ENCODE measurements at places on chromosomes 2 and 18.

GRCh38 chr2:233407771-233408181 is 53.5 kb downstream of the DGKD start:
- DNase-seq, result no peak

DNA sequence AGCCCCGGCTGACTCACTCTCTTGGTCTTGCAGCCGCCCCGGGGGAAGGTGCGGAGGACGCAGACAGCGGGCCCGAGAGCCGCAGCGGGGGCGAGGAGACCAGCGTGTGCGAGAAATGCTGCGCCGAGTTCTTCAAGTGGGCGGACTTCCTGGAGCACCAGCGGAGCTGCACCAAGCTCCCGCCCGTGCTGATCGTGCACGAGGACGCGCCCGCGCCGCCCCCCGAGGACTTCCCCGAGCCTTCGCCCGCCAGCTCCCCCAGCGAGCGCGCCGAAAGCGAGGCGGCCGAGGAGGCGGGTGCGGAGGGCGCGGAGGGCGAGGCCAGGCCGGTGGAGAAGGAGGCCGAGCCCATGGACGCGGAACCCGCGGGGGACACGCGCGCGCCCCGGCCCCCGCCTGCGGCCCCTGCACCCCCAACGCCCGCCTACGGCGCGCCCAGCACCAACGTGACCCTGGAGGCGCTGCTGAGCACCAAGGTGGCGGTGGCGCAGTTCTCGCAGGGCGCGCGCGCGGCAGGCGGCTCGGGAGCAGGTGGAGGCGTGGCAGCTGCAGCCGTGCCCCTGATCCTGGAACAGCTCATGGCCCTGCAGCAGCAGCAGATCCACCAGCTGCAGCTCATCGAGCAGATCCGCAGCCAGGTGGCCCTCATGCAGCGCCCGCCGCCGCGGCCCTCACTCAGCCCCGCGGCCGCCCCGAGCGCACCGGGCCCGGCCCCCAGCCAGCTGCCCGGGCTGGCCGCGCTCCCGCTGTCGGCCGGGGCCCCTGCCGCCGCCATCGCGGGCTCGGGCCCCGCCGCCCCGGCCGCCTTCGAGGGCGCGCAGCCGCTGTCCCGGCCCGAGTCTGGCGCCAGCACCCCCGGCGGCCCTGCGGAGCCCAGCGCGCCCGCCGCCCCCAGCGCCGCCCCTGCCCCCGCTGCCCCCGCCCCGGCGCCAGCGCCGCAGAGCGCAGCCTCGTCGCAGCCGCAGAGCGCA is 12.7 kb downstream of the SALL3 start:
- no peak for DNase-seq

DNA sequence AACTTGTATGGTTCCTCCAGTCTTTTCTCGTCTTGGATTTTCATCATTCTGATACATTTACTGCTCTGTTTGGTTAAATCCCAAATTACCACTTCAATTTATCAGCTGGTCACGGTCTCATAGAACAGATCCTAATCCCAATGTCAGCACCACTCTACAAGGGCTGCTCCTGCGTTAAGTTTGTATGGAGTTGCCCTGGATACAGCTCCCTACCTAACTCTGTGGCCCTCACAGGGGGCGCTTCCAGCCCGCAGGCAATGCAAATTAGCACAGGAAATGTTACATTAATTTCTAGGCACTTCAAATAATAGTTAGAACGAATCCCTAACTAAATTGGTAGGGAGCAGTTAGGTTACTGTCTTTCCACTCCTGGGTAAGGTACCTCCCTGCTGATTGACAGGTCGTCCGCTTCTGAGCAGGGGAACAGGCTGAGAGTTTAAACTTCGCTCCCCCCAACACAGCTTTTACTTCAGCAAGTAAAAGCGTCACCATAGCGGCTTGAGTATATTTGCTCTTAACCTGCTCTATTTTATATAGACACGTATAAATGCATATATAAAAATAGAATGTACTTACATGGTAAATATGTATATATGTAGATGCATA is 238.5 kb upstream of the FANCL start:
- no peak for DNase-seq

- DNase-seq, result no peak
These were observed 110.0 kb downstream of the NCKAP5 start for GRCh38 chr2:133458280-133458679.

- no peak for DNase-seq
These were observed 110.8 kb downstream of the TDRD15 start for GRCh38 chr2:21234464-21235120.

DNA sequence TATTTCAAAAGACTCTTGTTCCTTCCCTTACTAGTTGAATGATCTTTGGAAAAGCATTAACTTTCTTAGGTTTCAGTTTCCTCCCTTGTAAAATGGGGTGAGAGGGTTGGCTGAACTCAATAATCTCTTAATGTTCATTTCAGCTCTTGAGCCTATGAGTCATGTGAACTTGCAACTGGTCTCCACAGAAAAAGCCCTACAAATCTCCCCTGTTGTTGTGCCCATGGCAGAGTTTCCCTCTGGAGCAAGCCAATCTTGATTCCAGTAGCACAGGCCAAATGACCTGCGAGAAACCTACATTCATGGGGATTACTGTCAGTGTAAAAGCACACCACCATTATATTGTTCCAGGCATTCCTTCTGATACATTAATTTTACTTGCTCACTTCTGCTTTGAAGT is 388.9 kb downstream of the ALK start:
- DNase-seq, result no peak

Measured in activated CD4-positive, alpha-beta memory T cell treated with anti-CD3 and anti-CD28 coated beads for 36 hours (primary cell).